Stimulated activated CD8-positive, alpha-beta memory T cell treated with anti-CD3 and anti-CD28 coated beads, Interleukin-12 subunit alpha, Interleukin-12 subunit beta, amount 100 ng/mL, for 4 hours (primary cell): ENCODE measurements at places on chromosomes 7 and 10.

GRCh38 chr7:140285938-140286337 lies 109.2 kb upstream of the KDM7A start:
- no peak for DNase-seq

DNA sequence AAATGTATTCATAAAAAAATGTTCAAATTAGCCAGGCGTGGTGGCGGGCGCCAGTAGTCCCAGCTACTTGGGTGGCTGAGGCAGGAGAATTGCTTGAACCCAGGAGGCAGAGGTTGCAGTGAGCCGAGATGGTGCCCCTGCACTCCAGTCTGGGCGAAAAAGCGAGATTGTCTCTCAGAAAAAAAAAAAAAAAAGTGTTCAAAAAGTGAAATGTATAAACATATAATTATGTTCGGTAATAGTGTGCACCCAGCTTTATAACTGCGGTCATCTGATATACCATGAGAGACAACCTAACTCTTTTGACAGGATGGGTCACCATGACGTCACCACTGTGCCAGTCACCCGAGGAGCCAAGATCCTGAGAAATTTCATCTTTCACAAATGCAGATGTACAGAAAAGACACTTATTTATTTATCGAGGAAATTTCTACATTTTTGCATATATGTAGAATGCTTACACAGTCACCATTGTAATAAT lies 594 bp upstream of the RP9 start:
- DNase-seq: no peak

- DNase-seq: no peak
Measured at GRCh38 chr10:103812004-103812403, 43.4 kb downstream of the SH3PXD2A start.

- no peak for DNase-seq
Measured at GRCh38 chr10:42983591-42983990, 93.3 kb upstream of the RET start.

GRCh38 chr10:26251925-26252324 lies 35.4 kb downstream of the GAD2 start:
- DNase-seq: no peak
